ENCODE measurements at places on chromosomes 11 and 22. TPM values are rescaled to one million over a fixed set of nuclear protein-coding genes. Genes with fewer than 3 reads are reported as not detected.

GRCh38 chr11:62402226-62402959 lies 16.4 kb upstream of the SCGB1A1 start:
- no peak for DNase-seq

DNA sequence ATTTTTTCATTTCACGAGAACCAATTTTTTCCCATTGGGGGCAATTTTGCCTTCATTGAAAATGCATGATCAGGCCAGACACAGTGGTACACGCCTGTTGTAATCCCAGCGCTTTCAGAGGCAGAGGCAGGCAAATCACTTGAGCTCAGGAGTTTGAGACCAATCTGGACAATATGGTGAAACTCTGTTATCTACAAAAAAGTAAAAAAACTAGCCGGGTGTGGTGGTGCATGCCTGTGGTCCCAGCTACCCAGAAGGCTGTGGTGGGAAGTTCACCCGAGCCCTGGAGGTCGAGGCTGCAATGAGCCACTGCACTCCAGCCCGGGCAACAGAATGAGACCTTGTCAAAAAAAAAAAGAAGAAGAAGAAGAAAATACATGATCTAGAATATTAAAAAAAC lies 19.2 kb upstream of the UPK3A start:
- no peak for DNase-seq

- no peak for DNase-seq
These were observed 4.2 kb downstream of the SSH3 start for GRCh38 chr11:67307545-67308001.

Gene RAG2
- total RNA-seq = not detected

Gene CASP12
- total RNA-seq = not detected

DNA sequence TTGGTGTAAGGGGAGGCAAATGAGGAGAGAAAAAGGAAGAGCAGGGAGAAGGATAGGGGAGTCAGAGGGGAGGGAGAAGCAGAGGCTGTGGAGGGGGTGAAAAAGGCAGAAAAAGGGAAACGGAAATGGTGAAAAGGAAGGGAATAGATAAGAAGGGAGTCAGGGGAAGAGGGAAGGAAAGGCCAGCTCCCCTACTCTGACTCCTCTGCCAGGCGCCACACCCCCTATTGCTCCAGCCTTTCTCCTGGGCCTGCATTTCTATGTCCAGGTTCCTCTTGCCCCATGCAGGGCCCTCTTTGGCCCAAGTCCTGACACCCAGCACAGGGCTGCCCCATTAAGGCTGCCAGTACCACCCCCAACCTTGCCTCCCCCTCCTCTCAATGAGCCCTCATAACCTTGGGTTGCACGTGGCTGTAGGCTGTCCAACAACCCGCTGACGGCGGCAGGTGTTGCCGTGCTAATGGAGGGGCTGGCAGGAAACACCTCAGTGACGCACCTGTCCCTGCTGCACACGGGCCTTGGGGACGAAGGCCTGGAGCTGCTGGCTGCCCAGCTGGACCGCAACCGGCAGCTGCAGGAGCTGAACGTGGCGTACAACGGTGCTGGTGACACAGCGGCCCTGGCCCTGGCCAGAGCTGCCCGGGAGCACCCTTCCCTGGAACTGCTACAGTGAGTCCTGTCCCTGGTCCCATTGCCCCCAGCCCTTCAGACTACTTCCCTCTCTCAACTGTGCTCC lies 3.4 kb upstream of the NHERF4 start:
- DNase-seq = no peak

Gene IL18
- total RNA-seq = 32.8 TPM

DNA sequence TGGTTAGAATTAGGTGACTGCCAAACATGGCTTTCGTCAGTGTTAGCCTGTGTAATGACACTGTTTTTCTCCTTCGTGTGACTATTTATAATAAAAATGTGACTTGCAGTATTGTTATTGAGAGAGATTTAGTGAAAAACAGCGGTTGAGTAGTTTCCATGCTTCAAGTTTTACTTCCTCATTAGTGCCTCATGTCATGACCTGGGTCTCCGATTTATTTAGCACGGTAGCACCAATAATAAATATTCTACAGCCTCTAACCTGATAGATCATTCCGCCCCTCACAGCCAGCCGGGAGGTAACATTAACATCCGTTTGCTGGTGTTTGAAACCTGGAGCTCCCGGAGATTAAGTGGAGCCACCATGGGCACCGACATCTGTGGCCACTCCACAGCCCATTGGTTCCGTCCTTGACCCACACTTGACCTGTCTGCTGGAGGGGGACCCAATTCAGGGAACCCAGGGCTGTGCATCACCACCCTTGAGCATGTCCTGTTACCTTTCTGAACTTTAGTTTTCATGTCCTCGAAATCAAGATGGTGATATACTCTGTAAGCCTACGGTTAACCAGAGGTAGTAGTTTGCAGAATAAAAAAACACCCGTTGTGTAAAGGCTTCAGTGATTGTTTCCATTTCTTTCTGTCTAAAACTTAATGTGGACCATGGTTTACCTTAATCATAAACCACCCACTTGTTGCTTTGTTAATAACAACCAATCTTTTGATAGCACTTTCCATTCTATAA lies 104.1 kb downstream of the ATXN10 start:
- no peak for DNase-seq

DNA sequence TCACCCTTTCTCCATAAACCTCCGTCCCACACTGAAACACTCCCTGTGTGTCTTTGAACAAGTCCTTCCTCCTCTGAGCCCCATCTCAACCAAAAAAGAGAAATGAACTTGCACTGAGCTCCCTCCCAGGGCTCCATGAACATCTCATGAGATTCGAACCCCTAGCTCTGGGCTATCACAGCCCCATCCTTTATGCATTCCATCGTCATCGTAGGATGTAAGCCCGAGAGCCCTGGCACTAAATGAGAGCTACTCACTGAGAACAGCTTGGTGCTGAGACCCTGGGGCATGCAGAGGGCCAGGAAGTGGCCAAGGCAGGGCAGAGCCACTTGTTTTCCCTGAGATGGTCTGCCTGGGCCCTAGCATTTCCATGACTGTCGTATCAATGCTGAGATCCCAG lies 12.9 kb upstream of the SLC43A3 start:
- DNase-seq = no peak

GRCh38 chr11:5910540-5910939 lies 17.5 kb downstream of the OR52E5 start:
- no peak for DNase-seq

- no peak for DNase-seq
These were observed 18.2 kb upstream of the CCDC34 start for GRCh38 chr11:27381238-27381666.

Gene MLC1
- total RNA-seq = 0.14 TPM

Gene CRYAB
- 1.1 TPM for total RNA-seq

Measured in Caco-2 (cell line).